ENCODE measurements at places on chromosomes 1 and 21.

GRCh38 chr1:30611741-30612309, 111.6 kb downstream of the MATN1 start:
- no peak for DNase-seq

DNA sequence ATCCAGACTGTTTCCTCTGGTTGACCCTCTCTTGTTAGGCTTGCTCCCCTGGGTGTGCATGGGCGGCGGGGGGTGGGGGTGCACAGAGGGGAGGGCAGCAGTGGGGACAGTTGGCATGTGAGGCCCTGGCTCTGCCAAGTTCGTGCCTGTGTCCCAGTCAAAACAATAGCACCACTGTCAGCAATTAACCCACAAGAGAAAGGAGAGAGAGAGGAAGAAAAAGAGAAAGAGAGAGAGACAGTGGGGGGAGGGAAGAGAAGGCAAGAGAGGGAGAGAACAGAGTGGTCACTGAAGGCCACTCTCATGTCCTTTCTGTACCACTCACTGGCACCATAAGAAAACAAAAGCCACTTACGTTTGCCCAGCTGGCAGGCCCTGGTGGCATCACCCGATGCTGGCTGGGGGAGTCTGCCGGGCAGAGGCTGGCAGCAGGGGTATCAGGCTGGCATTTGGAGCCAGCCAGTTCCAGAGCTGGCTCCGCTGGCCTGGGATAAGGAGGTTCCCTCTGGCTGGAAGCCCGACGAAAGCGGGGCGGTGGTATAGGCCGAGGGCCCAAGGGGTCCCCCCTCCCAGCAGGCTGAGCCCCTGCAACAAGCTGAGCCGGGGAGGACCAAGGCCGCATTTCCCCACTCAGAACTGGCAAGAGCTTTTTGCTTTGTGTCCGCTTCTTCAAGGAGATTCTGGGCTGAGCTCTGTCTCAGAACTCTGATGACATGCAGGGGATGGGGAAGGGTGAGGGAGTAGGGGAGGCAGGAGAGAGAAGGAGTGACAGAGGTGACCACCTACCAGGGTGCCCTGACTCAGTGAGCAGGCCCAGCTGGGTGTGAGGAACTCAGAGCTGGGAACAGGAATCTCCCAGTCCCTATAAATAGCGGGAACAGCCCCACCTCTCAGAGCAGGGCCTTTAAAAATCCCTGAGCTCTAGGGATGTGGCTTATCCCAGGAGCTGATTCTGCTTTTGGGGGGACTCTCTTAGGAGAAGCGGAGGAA, 27.9 kb downstream of the PIK3C2B start:
- no peak for DNase-seq

DNA sequence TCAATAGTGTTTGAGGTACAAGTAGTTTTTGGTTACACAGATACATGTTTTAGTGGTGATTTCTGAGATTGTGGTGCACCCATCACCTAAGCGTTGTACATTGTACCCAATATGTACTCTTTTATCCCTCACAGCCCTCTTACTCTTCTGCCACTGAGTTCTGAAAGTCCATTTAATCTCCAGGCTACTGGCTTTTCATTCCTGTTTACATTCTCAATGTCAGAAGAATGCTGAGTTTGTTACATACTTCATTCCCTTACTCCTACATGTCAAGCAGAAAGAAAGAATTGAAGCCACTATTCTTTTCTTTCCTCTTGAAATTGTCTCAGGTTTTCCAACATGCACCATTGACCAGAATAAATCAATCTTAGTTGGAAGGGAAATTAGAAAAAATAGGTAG, 1565.9 kb downstream of the PLA2G4A start:
- no peak for DNase-seq

DNA sequence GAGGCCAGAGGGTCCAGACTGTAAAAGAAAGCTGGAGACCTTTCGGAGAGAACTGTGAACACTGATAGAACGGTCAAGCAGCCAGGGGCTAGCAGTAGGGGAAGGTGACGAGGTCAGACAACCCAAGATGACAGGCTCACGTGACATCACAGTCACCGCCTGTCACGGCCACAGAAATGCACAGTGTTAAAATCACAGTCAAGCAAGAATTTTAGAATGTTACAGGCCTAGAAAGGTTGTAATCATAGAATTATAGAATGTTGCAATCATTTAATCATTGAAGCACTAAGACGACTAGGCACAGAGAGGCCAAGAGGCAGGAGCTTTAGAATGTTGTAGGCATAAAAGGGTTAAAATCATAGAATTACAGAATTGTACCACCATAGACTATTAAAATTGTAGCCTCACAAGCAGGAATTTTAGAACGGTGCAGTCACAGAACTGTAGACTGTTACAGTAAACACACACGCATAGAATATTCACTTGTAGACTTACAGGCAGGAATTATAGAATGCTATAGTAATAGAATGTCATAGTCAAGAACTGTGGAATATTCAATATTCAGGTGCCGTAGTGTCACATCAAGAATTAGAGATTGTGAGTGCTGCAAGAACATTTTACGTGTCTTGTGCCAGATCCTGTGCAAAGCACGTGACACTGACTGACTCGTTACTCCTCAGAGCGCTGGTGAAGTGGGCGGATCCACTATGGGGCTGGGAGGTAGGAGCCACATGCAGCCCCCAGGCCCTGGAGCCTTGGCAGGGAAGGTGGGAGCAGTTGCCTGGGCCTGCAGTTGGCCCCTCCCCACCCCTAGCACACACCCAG, 118.1 kb downstream of the EPHB2 start:
- no peak for DNase-seq

GRCh38 chr21:46110499-46111192, 12.7 kb downstream of the COL6A2 start:
- no peak for DNase-seq

DNA sequence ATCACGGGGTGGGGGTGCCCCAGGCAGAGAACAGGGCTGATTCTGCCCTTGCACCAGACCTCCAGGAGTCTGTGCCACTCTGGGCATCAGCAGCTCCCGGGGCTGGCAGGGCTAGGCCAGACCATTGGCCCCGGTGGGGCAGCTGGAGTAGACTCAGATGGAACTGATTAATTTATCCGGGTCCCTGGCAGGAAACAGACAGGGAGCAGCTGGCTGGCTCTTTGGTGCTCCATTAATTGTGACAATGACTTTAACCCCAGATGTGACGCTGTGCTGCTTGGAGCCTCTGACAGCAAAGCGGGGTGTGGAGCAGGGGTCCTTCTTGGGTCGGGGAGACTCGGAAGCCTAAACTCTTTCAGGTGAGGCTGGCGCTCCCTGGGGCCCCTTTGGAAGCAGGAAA, 9.5 kb downstream of the EPHA8 start:
- DNase-seq, result no peak

DNA sequence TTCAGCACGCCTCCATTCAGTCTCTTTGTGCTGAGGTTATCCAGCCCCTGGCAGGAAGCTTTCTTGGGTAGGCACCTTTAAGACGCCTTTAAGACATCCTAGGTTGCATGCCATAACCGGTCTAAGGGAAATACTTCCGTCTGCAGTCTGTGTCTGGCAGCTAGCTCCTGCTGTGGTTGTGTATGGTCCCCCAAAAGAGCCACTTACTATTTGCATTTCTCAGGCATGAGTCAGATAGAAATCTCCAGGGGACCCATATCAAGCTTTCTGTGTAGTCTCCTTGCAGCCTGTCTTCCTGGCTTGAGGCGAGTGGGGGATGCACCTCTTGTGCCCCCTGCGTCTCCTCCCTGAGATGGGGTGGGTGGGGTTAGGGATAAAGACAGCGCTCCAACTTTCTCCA, 10.0 kb upstream of the RYR2 start:
- no peak for DNase-seq

DNA sequence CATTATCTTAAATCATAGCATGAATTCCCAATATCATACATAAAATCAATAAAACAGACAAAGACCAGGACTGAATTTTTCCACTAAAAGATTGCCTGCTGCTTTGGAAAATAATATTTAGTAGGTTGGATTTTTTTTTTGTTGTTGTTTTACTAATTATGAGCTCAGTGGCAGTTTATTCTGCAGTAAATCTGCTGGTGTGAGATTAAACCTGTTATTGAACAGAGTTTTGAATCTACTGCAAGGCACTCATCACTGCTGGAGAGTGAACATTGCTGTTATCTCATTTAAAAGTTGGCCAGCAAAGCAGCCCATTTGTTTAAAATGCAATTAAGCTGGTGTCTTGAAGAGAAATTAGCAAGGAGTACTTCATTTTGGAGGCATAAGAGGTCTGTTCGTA, 986.1 kb downstream of the ADGRL2 start:
- DNase-seq, result no peak

DNA sequence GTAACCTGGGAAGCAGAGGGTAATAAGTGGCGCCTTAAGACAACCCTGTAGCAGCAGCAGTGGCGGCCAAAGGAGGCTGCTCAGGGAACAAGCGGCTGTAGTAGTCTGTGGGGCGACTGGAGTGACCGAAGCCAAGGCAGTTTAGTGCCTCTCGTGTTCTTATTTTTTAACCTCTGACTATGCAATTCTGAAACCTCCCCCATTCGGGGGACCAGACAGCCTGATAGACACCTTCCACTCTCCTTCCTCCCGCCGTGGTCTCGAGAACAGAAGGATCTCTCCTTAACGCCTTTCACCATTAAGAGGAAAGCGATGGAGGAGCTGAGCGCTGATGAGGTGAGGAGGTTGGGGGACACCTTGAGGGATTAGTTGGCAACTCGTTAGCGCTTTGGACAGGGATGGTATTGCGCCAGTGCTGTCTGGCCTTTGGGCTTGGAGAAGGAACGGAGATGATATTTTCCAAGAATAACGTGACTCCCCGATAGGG, 644 bp downstream of the UBE4B start:
- peak; percentile 29 for DNase-seq

DNA sequence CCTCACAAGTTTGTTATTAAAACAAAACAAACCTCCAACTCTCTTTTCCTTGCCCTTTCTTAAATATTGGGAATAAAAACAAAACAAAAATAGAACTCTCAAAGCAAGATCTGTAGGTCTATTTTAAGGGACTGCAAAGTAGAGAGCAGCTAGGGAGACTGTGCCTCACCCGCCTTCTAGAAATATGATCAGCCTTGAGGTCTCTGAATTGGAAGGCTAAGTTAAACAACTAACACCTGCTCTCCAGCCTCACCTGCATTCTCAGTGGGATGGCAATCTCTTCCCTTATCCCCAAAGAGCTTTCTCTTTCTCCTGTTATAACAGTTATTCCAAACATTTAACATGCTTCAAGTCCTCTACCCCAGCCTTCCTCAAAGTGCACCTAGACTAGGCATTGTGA, 75.5 kb upstream of the TNR start:
- DNase-seq, result no peak

DNA sequence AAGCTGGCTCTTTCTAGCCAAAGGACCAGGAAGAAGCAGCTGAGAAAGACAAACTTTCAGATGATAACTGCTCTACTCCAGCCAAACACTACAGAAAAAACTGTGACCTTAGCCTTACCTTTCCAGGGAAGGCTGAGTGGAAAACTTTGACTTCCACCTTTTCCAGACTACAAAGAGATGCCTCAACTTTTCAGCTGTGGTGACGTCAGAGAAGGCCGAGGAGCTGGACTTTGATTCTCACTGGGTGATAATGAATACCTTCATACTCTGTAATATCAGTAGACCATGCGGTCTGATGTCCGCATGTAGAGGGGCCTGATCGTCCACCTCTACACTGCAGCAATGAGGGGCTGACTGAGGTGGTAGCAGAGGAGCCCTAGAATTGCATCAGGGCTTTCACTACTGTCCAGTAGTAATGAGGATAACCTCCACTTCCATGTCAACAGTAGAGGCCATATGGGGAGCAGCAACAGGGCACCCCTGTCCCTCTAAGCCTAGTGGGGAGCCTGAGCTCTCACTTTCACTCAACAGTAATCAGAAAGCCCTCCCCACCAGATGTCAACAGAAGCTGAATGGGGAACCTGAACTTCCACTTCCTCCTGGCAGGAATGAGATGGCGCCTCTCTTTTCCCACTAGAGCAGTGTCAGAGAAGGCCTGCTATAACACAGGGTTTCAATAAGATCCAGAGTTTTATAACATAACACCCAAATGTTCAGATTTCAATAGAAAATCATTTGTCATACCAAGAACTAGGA, 28.4 kb upstream of the PADI1 start:
- no peak for DNase-seq

DNA sequence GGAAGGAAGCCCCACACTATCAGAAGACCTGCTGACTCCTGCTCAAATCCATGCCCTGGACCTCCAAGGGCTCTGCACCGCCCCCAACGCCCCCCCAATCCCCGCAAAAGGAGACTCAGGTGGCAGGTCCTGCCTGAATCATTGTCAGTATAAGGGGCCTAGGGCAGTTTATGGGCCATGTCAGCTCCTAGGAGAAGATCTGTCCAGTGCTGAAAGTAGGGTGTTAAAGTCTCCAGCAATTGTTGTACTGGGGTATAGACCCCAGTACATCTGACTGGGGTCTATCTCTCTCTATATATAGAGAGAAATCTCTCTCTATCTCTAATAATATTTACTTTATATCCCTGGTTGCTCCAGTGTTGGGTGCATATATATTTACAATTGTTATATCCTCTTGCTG, 12.1 kb upstream of the OLIG2 start:
- no peak for DNase-seq

DNA sequence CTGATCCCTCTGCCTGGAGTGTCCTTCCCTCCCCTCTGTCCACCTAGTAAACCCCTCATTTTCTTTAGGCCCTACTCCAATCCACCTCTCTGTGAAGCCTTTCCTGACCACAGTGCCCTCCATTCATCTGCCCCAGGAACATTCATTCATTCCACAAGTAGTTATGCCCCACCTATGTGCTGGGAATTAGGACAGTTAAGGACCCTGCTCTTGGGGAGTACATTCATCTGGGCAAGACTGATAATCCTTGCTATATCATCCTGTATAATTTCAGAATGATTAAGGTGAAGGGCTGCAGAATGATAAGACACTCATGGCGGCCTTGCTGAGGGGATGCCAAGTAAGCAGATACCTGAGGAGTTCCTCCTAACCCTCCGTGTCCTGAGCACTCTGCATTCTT, 10.3 kb upstream of the FAM20B start:
- DNase-seq, result no peak

- peak; percentile 36 for DNase-seq
Observed at GRCh38 chr1:160046494-160047110, 14.8 kb upstream of the PIGM start.
